ENCODE measurements at places on chromosomes 4 and X.

DNA sequence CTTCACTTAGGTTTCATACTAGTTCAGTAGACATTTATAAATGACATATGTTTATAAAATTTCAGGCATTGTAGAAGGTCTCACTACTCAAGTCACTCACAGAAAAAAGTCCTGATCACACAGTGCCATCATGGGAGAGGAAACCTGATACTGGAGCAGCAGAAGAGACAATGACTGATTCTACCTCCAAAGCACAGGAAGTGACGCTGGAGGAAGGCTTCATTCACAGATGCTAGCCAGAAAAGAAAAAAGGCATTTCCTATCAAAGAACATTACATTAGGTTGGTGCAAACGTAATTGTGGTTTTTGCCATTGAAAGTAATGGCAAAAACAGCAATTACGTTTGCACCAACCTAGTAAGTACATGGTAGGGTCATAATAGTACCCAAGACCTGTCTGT is 79.5 kb downstream of the RASGEF1B start:
- peak; percentile 51 for DNase-seq

- no peak for DNase-seq
Measured at GRCh38 chrX:6134255-6134654, 94.4 kb downstream of the NLGN4X start.

GRCh38 chrX:108426262-108426661 is 12.0 kb downstream of the COL4A6 start:
- no peak for DNase-seq

DNA sequence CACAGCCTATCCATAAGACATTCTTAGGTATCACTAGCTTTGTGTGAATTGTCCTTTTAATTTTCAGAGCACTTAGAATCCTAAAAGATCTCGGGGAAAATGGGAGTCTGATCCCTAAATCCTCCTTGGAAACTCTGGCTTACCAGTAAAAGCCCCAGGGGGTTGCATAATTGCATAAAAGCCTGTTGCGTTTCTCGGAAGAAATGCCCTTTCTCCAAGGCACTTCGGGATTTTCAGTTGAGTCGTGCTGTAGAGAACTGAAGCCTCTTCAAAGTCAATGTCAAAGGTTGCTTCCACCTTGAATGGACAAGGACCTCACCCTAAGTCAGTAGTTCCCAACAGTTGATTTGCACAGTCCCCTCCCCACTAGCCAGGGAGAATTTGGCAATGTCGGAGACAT is 20.8 kb downstream of the FAM184B start:
- no peak for DNase-seq

DNA sequence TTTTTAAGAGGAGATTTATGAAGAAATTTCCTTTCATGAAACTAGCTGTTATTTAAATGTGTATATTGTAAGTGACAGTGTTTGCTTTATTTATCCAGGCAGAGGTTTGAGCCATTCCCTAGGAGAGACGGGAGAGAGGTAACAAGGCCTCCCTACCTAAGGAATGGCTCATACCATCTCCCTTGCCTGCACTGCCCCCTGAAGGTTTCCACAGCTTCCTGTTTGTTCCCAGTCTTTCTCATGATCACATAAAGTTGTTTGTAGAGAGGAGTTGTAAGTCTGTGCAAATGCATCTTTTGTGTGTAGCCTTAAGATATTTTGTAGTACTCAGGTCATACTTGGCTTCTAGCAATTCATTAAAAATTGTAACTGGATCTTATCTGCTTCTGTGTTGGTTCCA is 1504.5 kb upstream of the PCDH10 start:
- no peak for DNase-seq

- peak; percentile 21 for DNase-seq
Measured at GRCh38 chrX:46912603-46913491, 626 bp downstream of the JADE3 start.

- DNase-seq, result no peak
Measured at GRCh38 chr4:183098019-183098722, 886 bp upstream of the WWC2 start.

GRCh38 chr4:127141856-127142255 is 490.9 kb upstream of the INTU start:
- DNase-seq, result no peak

GRCh38 chrX:132033166-132033565 is 10.1 kb downstream of the STK26 start:
- DNase-seq, result no peak

DNA sequence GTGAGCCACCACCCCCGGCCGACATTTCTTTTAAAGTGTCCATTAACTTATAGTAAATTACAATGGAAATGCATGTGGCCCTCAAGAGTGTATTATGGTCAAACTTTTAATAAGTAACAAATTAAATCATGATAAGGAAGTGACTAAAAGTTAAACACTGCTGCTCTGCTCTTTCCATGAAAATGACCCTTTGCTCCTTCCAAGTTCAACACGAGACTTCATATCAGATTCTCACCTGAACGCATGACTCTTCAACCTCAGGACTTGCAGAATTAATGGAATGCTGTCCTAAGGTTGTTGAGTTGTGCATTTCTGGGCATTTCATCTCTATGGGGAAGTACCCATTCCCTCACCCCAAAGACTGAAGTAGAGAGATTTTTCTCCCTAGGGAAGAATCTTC is 27.1 kb downstream of the AWAT2 start:
- no peak for DNase-seq

DNA sequence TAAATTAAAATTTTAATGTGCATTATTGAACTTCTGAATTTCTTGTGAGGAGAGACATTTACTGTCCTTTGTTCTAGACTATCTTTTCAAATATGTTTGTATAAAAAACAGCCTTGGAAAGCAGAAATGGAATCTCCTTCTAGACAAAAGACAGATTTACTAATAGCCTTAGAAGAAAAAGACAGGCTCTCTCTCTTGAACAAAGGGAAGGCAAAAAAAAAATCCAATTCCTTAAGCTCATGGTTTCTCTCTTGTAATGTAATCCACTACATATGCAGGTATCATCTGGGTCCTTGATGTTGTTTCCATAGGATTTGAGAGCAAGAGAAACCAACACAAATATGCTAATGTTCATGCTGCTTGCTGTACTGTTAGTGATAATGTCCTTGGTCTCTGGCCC is 106.0 kb downstream of the TBCK start:
- no peak for DNase-seq

DNA sequence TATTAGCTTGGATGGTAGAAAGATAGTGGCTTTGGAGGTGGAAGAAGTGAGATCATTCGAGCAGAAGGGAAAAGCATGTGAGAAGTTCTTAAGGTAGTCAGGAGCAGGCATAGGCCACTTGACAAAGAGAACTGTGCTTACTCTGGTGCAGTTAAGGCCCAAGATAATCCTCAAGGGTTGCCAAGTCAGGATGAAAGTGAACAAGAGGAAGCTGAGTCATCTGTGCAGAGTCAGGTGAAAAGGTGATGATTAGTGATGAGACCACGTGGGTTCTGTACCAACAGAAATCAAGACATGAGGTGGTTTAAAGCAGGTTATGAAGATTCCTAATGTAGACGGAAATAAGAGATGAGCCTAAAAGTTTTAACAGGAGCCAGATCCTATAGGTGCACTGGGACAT is 369.8 kb downstream of the DTHD1 start:
- DNase-seq, result no peak

GRCh38 chr4:112516471-112517066 is 589 bp upstream of the NEUROG2 start:
- DNase-seq, result no peak

DNA sequence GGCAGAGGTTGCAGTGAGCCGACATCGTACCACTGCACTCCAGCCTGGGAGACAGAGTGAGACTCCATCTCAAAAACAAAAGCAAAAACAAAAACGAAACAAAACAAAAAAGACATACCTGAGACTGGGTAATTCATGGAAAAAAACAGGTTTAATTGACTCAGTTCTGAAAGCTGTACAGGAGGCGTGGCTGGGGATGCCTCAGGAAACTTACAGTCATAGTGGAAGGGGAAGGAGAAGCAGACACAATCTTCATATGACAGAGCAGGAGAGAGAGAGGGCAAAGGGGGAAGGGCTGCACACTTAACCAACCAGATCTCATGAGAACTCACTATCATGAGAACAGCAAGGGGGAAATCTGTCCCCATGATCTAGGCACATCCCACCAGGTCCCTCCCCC is 229.5 kb downstream of the STK32B start:
- DNase-seq, result no peak

- peak; percentile 12 for DNase-seq
Measured at GRCh38 chrX:5458300-5458842, 770.3 kb downstream of the NLGN4X start.

DNA sequence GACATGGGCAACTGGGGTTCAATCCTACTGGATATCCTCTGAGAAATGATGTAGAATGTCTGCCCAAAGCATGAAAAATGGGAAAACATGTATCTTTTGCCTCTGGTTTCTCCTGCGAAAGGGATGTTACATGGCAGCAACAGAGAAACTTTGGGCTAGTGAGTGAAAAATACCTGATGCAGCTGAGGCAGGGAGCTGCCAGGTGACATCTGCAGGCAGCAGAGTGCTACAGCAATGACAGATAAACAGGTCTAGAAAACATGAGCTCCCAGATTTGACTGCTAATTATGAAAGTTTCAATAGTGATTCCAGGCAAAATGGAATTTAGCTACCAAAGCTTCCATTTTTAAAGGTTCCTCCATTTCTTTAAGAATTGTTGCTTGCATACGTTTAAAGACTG is 4.8 kb upstream of the CXCL1 start:
- peak; percentile 10 for DNase-seq

DNA sequence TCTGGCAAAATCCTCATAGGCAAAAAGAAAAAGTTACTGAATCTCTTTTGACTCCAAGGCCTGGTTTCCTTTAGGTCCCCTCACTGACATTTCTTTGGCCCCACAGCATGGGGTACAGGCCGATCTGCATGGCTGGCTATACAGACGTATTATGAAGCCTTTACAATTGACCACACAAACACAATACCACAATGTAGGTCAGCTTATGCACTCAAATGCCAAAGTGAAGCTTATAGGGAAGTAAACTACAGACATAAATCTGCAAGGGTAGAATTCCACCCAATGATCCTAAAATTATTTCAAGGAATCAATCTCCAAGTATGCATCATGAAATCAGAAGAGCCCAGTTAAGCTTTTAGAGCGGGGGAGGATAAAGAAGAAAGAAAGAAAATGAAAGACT is 20.7 kb downstream of the STX18 start:
- no peak for DNase-seq

- DNase-seq, result peak; percentile 77
Measured at GRCh38 chr4:3871181-3871852, 105.1 kb downstream of the ADRA2C start.

GRCh38 chr4:48774760-48775710 is 5.0 kb downstream of the FRYL start:
- no peak for DNase-seq

- DNase-seq, result no peak
Measured at GRCh38 chr4:81504112-81505003, 32.7 kb upstream of the RASGEF1B start.

DNA sequence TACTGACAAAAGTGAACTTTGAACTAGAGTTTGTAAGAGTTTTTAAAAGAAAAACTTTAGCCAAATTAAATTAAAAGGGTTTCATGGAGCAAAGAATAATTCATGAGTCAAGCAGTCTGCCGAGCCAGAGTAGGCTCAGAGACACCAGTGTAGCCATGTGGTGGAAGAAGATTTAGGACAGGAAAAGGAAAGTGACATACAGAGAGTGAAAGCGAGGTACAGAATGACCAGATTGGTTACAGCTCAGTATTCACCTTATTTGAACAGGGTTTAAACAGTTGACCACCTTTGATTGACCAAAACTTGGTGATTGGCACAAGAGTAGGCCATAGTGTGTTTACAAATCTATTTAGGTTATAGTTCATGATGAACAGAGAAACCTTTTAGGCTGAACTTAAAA is 377.8 kb downstream of the KLHL4 start:
- no peak for DNase-seq

GRCh38 chr4:51866835-51867234 is 23.9 kb downstream of the DCUN1D4 start:
- no peak for DNase-seq

DNA sequence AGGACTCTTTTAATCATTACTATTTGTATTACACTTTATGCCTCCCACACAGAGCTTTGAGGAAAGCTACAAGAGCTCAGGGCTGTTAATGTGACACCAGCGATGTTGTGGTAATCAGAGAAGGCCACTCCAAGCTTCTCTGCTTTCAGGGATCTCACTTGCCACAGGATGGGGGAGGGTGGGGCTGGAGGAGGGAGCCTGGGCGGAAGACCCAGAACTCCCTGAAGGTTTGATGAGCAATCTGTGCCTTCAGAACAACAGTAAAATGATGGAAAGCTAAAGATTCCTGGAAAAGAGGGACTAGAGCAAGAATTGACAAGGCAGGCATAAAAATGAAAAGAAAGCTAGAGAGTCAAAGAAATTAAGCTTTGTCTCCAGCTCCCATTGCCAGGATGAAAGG is 75.6 kb downstream of the MAML3 start:
- DNase-seq, result no peak

DNA sequence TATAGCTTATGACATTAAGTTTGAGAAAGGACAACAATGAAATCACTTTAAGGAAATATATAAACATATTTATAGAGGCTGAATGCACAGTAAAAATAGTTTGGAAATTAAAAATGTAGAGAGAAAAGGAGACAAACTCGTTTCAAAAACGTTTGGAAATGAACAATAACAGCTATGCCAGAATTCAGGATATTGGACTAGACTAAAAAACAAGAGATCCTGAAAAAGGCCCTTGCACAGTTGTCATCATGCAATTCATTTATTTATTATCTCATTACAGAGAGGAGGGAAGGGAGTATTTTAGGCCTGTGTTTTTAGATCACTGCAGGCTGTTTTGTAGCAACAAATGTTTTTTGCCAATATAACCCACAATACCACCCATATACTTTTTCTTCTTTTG is 527.2 kb downstream of the ADGRL3 start:
- no peak for DNase-seq

GRCh38 chr4:184897895-184898294 is 72.1 kb upstream of the ACSL1 start:
- no peak for DNase-seq

GRCh38 chr4:45385306-45385705 is 659.0 kb upstream of the GNPDA2 start:
- no peak for DNase-seq

DNA sequence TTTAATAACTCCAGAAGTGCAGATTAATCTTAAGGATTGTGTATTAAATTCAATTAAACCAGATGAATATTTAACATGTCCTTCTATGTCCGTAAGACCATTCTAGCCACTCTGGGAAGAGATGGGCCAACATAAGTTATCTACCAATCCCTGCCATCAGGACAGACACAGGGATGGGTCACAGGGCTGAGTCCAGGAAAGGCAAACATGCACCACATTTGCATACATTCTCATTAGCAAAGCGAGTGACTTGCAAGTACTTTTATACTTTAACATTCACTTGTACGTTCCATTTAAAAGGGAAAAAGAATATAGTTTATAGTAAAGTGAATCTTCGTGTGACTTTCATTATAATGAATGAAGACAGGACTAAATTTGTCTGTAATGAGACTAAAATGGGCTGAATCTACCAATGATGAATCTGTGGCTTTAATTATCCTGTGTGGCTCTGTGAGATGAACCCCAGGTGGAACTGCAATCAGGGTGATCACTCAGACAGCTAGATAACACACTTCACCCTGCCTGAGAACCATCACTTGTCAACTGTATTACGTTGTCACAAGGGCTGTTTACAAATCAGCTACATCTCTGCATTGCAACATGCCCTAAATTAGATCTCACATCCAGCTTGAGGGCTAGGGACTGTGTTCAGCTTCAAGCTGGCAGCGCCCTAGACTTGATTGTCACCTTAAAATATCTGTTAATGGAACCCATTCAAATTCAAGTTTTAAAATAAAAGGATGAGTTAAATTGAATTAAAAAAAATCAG is 77.2 kb downstream of the SH3KBP1 start:
- peak; percentile 39 for DNase-seq

Data from Jurkat, Clone E6-1 (cell line).